ENCODE measurements at places on chromosomes 6 and 20.

- no peak for DNase-seq
Measured at GRCh38 chr20:2757001-2757400, 43.4 kb downstream of the CPXM1 start.

GRCh38 chr20:58069207-58069606, 159.2 kb downstream of the ANKRD60 start:
- DNase-seq, result no peak

GRCh38 chr6:44128020-44128917, 915 bp downstream of the TMEM63B start:
- peak; percentile 39 for DNase-seq

GRCh38 chr6:155039618-155040017, 44.5 kb downstream of the TIAM2 start:
- peak; percentile 59 for DNase-seq

- DNase-seq, result no peak
Measured at GRCh38 chr6:105539911-105540310, 137.0 kb upstream of the PREP start.
